ENCODE measurements at places on chromosomes 7 and 10. TPM values are rescaled to one million over a fixed set of nuclear protein-coding genes. Genes with fewer than 3 reads are reported as not detected.

MALRD1 gene
- 7.5 TPM for total RNA-seq

CRTAC1 gene
- total RNA-seq = 12.1 TPM

ZDHHC4 gene
- total RNA-seq = 87.1 TPM

C7orf33 gene
- total RNA-seq = not detected

EMX2 gene
- total RNA-seq = not detected

PTPRN2 gene
- total RNA-seq = 33.2 TPM

JAZF1 gene
- total RNA-seq = 47.3 TPM

ACSM6 gene
- not detected for total RNA-seq

LIPF gene
- not detected for total RNA-seq

UNCX gene
- total RNA-seq = 0.69 TPM

PILRA gene
- total RNA-seq = 4.1 TPM

DNA sequence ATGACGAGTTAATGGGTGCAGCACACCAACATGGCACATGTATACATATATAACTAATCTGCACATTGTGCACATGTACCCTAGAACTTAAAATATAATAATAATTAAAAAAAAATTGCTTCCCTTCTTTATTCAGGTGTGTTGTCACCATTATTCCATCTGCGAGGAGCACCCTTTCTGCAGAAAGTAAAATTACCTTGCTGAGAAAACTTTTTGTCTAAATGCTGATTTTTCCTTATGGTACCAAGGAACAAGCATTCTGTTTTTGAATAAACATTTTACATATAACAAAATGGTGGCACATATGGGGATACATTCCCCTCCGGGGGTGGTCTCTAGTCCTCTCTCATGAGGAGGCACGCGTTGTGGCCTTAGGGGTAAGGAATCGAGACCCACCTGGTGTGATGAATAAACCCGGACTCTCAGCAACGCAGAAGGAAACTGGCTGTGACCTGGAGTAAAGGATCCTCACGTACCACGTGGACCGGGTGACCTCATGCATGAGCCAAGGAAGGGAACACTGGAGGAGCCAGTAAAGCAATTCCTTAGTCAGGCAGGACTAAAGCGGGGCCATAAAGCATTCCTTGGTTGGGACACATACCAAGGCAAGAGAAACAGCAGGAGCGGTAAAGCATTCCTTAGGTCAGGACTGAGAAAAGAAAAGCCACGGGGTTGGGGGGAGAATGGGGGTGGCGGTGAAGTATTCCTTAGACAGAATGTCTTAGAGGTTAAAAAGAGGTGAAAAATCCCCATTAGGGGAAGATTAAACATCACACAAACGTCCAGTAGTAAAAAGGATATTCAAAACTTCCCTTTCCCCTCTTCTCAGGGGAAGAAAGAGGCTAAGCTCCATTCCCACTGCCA is 20.8 kb upstream of the OPTN start:
- no peaks in the 10 kb centered on the region for H3K36me3 ChIP-seq
- H3K4me1 ChIP-seq = no peaks in the 10 kb centered on the region
- H3K4me3 ChIP-seq = no peak overlapping the region
- no peak for DNase-seq
- no peaks in the 10 kb centered on the region for H3K27me3 ChIP-seq
- H3K27ac ChIP-seq = no peak overlapping the region

- H3K27ac ChIP-seq = peak overlapping the region; percentile 82
- H3K4me3 ChIP-seq = peak overlapping the region; percentile 61
Observed at GRCh38 chr7:158828133-158829020, 932 bp downstream of the ESYT2 start.

GRCh38 chr10:6669269-6669859 is 89.3 kb upstream of the PRKCQ start:
- no peaks in the 10 kb centered on the region for H3K4me1 ChIP-seq
- no peaks in the 10 kb centered on the region for H3K27me3 ChIP-seq
- H3K27ac ChIP-seq = no peak overlapping the region
- no peak overlapping the region for H3K4me3 ChIP-seq
- no peaks in the 10 kb centered on the region for H3K36me3 ChIP-seq
- DNase-seq = peak; percentile 92

DNA sequence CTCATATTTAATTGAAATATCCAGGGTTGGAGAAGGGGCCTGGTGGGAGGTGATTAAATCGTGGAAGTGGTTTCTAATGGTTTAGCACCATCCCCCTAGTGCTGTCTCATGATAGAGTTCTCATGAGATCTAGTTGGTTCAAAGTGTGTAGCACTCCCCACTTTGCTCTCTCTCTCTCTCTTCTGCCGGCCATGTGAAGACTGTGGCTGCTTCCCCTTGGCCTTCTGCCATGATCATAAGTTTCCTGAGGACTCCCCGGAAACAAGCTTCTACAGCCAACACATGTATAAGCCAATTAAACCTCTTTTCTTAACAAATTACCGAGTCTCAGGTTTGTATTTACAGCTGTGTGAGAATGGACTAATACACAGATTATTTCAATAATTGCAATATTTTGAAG is 305.8 kb upstream of the KCND2 start:
- H3K27me3 ChIP-seq = no peaks in the 10 kb centered on the region
- no peaks in the 10 kb centered on the region for H3K36me3 ChIP-seq
- H3K4me1 ChIP-seq = no peaks in the 10 kb centered on the region
- H3K27ac ChIP-seq = no peak overlapping the region
- H3K4me3 ChIP-seq = no peak overlapping the region

GRCh38 chr7:122743211-122743610 is 40.5 kb upstream of the RNF148 start:
- H3K27me3 ChIP-seq = no peaks in the 10 kb centered on the region
- DNase-seq = no peak
- H3K4me3 ChIP-seq = no peak overlapping the region

- H3K36me3 ChIP-seq = no peaks in the 10 kb centered on the region
- DNase-seq = peak; percentile 13
- no peaks in the 10 kb centered on the region for H3K27me3 ChIP-seq
- peaks cover 9% of the 10 kb centered on the region for H3K4me1 ChIP-seq
Observed at GRCh38 chr7:152674860-152675758, 832 bp downstream of the XRCC2 start.

GRCh38 chr7:141709749-141710148 is 1.6 kb downstream of the WEE2 start:
- H3K27me3 ChIP-seq = no peaks in the 10 kb centered on the region
- no peaks in the 10 kb centered on the region for H3K4me1 ChIP-seq
- no peak overlapping the region for H3K27ac ChIP-seq
- DNase-seq = no peak
- H3K4me3 ChIP-seq = no peak overlapping the region

DNA sequence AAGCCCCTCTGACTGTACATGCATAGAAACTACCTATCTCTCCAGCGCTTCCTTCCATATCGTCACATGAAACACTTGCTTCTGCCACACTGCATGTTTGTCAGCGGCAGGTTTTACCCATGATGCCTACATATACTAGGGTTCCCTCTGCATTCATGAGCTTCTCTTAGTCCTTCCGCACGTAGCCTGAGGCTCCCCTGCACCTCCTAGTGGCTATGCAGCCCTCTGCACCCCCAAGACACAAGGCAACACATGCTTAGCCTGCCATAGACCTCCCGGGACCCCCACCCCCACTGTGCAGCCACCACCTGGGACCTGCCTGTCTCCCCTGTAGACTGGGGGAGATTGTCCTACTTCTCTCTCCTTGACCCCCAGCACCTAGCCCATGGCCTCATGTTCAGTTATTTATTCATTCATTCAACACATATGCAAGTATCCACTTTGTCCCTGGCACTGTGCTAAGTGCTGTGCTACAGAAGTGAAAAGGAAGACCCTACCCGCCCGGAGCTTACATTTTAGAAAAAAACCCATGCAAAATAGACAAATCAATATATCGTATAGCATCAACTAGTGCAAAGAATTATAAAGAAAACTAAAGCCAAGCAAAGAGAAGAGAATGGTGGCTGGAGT is 23.5 kb downstream of the TMEM273 start:
- DNase-seq = peak; percentile 53
- H3K27me3 ChIP-seq = no peaks in the 10 kb centered on the region
- H3K4me3 ChIP-seq = no peak overlapping the region
- H3K4me1 ChIP-seq = peaks cover 14% of the 10 kb centered on the region
- H3K36me3 ChIP-seq = no peaks in the 10 kb centered on the region

GRCh38 chr10:7218968-7219367 is 191.9 kb downstream of the SFMBT2 start:
- H3K4me3 ChIP-seq = no peak overlapping the region
- no peak for DNase-seq
- H3K36me3 ChIP-seq = peaks cover 8% of the 10 kb centered on the region
- no peaks in the 10 kb centered on the region for H3K27me3 ChIP-seq
- H3K27ac ChIP-seq = no peak overlapping the region
- H3K4me1 ChIP-seq = no peaks in the 10 kb centered on the region

- H3K4me1 ChIP-seq = no peaks in the 10 kb centered on the region
- no peak overlapping the region for H3K27ac ChIP-seq
- H3K27me3 ChIP-seq = no peaks in the 10 kb centered on the region
- no peak overlapping the region for H3K4me3 ChIP-seq
- no peak for DNase-seq
- H3K36me3 ChIP-seq = no peaks in the 10 kb centered on the region
Observed at GRCh38 chr7:83769407-83769806, 120.5 kb upstream of the SEMA3E start.

GRCh38 chr7:73582664-73583202 is 4.4 kb upstream of the TBL2 start:
- no peak for DNase-seq
- H3K4me1 ChIP-seq = peaks cover 15% of the 10 kb centered on the region
- no peaks in the 10 kb centered on the region for H3K27me3 ChIP-seq
- no peak overlapping the region for H3K27ac ChIP-seq

DNA sequence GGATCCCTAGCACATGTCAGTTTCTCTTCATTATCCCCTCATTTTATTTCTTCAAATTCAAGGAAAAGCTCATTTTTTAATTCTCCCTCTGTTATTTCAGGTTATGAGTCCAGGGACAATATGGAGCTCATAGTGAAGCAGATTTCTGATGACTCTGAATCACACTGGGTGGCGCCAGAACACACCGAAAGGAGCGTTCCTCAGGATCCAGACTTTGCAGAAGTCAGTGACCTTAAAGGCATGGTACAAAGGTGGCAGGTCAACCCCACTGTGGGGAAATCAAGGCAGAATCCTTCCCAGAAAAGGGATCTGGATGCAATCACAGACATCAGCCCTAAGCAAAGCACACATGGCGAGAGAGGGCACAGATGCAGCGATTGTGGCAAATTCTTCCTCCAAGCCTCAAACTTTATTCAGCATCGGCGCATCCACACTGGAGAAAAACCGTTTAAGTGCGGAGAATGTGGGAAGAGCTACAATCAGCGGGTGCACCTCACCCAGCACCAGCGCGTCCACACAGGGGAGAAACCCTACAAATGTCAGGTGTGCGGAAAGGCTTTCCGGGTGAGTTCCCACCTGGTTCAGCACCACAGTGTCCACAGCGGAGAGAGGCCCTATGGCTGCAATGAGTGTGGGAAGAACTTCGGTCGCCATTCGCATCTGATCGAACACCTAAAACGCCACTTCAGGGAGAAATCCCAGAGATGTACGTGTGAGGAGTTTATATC is 21.4 kb downstream of the ZKSCAN5 start:
- no peaks in the 10 kb centered on the region for H3K27me3 ChIP-seq
- no peaks in the 10 kb centered on the region for H3K4me1 ChIP-seq

GRCh38 chr10:28139138-28139537 is 140.3 kb upstream of the ODAD2 start:
- no peak overlapping the region for H3K4me3 ChIP-seq
- H3K27ac ChIP-seq = no peak overlapping the region
- no peaks in the 10 kb centered on the region for H3K36me3 ChIP-seq
- H3K27me3 ChIP-seq = no peaks in the 10 kb centered on the region
- no peak for DNase-seq

GRCh38 chr7:74083928-74084721 is 521 bp downstream of the LIMK1 start:
- DNase-seq = no peak
- peak overlapping the region; percentile 56 for H3K4me3 ChIP-seq
- no peaks in the 10 kb centered on the region for H3K27me3 ChIP-seq
- H3K27ac ChIP-seq = no peak overlapping the region
- H3K4me1 ChIP-seq = peaks cover 24% of the 10 kb centered on the region

- no peak for DNase-seq
- H3K4me1 ChIP-seq = peaks cover 10% of the 10 kb centered on the region
- H3K4me3 ChIP-seq = no peak overlapping the region
- H3K27me3 ChIP-seq = no peaks in the 10 kb centered on the region
Observed at GRCh38 chr7:158976468-158976848, 120.1 kb downstream of the DYNC2I1 start.

DNA sequence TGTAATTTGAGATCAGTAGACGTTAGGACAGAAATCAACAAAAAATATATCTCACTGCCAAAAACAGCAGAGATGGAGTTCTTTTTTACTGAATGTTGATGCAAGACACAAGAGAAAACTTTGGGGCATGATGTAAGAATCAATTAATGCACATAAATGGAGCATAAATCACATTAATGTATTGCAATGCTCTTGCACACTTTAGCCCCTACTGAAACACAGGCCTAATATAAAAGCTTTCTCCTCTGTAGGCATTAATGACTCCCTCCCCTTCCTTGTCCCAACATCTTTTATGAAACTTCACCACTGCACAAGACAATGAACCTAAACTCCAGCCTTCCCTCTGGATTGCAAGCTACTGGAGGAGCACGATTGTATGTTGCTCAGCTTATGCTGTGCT is 58.8 kb downstream of the CACNA2D1 start:
- peaks cover 3% of the 10 kb centered on the region for H3K27me3 ChIP-seq
- H3K4me1 ChIP-seq = no peaks in the 10 kb centered on the region
- no peaks in the 10 kb centered on the region for H3K36me3 ChIP-seq
- no peak overlapping the region for H3K27ac ChIP-seq

DNA sequence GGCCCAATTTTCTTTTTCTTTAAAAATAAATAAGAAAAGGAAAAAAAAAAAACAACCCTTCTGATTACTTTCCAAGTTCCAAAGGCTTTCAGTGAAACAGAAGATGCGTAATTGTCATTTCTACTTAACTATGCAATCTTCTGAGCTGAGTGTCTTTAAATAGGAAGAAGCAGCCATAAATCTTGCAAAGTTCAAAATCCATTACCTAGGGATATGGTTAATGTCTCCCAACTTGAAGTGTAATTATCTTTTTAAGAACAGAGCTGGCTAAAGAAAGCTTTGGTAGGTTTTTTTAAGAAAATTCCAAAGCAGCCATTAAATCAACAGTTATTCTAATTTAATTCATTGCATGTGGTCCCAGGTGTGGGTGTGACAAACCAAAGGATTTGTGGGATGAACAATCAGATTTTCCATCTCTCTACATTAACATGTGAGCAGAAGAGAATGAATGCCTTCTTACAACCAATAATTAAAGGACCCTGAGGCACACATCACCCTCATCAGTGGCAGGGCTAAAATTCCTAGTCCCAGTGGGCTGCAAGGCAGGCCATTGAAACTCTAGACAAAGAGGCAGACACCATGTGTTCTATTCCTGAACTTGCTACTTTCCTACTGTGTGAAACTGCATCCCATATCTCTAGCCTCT is 419.2 kb downstream of the REEP3 start:
- H3K4me1 ChIP-seq = no peaks in the 10 kb centered on the region
- no peaks in the 10 kb centered on the region for H3K36me3 ChIP-seq
- no peak for DNase-seq
- H3K27ac ChIP-seq = no peak overlapping the region
- no peak overlapping the region for H3K4me3 ChIP-seq

GRCh38 chr7:151011097-151011409 is 13.2 kb downstream of the ATG9B start:
- H3K27ac ChIP-seq = no peak overlapping the region
- no peak for DNase-seq
- peaks cover 13% of the 10 kb centered on the region for H3K36me3 ChIP-seq

GRCh38 chr10:43204042-43204942 is 62.6 kb downstream of the RASGEF1A start:
- H3K27me3 ChIP-seq = no peaks in the 10 kb centered on the region
- no peak overlapping the region for H3K27ac ChIP-seq
- no peak overlapping the region for H3K4me3 ChIP-seq

Measured in spinal cord (tissue), 10 donors.